HepG2 (cell line): ENCODE measurements at places on chromosomes 2 and 18. TPM values are rescaled to one million over a fixed set of nuclear protein-coding genes. Genes with fewer than 3 reads are reported as not detected.

RAB6C gene
- total RNA-seq, result not detected in 2 replicates

GRCh38 chr2:137387044-137387443 lies 577.2 kb upstream of the HNMT start:
- DNase-seq, result no peak

DNA sequence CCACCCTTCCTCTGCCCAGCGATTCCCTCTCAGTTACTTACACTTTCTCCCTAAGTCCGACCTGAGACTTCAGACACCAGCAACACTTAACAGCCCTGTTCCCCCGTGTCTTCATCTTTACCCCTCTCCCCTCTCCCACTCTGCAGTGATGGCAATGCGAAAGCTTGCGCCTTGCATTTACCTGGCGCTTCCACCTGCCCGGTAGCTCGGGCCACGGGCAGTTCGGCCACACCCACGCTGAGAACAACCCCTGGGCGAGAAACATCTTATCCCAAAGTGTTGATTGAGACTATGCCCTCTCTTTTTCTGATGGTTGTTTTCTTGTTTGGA lies 558 bp downstream of the DNAJC10 start:
- peak; percentile 11 for DNase-seq

HOXD4 gene
- total RNA-seq, result 0.31 TPM in 1 of 2 replicates, not detected in the other

AKAIN1 gene
- total RNA-seq, result not detected in 2 replicates

IRS1 gene
- total RNA-seq, result 7.9 and 8.7 TPM in 2 replicates

GMCL1 gene
- 18.7 and 24.0 TPM in 2 replicates for total RNA-seq

FNDC4 gene
- total RNA-seq, result 7.4 and 9.0 TPM in 2 replicates

FAM161A gene
- 3.4 and 5.0 TPM in 2 replicates for total RNA-seq

GRCh38 chr2:127065299-127065939 lies 41.5 kb downstream of the BIN1 start:
- no peak for DNase-seq

DNA sequence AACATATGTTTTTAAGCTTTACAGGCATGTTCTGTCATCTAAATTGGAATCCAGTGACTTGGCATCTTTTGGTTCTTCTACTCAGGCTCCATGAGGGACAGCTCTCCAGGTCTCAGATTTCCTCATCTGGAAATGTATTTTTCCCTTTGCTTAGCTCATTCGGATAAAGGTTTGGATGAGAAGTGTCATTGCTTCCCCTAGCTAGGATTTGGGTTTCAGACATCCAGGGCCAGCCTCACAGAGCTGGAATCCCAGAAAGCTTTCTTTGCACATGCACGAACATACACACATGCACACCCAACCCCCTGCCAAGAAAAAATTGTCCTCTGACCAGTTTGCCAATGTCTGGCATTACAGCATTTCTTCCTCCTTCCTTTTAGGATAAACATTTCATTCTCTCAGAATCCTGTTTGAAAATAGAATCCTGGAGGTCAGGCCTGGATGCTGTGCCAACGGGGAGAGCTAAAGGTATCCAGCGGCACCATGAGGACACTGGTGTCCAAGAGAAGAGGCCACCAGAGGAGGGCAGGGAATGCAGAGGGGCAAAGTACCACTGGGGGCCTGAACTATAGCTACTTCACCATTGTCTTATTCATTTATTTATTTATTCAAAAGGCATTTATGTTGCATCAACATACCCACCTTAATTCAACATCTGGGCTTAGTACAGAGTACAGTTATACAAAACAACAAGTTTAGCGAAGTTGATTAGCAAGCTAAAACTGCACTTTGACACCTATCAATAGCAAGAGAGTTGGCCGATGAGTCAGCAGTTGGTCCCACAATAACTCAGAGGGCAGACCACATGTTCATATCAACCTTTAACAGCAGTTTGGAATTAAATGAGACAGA lies 97.9 kb upstream of the ATL2 start:
- peak; percentile 48 for DNase-seq

CRYGC gene
- 0.27 TPM in 1 of 2 replicates, not detected in the other for total RNA-seq

- peak; percentile 37 for DNase-seq
Observed at GRCh38 chr18:31101183-31102024, 817 bp downstream of the DSC2 start.

DLX2 gene
- 0.15 TPM in 1 of 2 replicates, not detected in the other for total RNA-seq

SPP2 gene
- total RNA-seq, result not detected in 2 replicates

- DNase-seq, result peak; percentile 76
Observed at GRCh38 chr2:238403632-238404405, 22.9 kb upstream of the ASB1 start.

GRCh38 chr2:168356477-168356835 lies 99.6 kb upstream of the CERS6 start:
- DNase-seq, result no peak

- no peak for DNase-seq
Observed at GRCh38 chr2:86233436-86233835, 34.2 kb downstream of the MRPL35 start.

- no peak for DNase-seq
Observed at GRCh38 chr18:69882965-69883668, 64.6 kb downstream of the CD226 start.

DNA sequence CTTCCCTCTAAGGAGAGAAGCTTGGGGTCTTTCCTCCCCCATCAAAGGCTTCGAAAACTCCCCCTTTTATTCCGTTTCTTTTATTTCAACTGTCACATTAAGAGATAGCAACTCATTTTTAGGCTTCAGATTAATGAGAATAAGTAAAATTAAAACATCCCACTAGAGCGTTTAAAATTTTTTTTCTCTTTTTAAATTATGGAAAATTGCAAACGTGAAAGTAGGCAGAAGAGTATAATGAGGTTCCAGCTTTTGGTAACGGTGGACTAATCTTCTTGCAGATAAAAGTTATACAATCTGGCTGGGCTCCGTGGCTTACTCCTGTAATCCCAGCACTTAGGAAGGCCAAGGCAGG lies 21.9 kb upstream of the RMP24 start:
- DNase-seq, result no peak

GRCh38 chr2:239224199-239224570 lies 176.6 kb downstream of the HDAC4 start:
- DNase-seq, result no peak

- DNase-seq, result no peak
Observed at GRCh38 chr2:135373702-135374101, 157.3 kb downstream of the ZRANB3 start.

DNA sequence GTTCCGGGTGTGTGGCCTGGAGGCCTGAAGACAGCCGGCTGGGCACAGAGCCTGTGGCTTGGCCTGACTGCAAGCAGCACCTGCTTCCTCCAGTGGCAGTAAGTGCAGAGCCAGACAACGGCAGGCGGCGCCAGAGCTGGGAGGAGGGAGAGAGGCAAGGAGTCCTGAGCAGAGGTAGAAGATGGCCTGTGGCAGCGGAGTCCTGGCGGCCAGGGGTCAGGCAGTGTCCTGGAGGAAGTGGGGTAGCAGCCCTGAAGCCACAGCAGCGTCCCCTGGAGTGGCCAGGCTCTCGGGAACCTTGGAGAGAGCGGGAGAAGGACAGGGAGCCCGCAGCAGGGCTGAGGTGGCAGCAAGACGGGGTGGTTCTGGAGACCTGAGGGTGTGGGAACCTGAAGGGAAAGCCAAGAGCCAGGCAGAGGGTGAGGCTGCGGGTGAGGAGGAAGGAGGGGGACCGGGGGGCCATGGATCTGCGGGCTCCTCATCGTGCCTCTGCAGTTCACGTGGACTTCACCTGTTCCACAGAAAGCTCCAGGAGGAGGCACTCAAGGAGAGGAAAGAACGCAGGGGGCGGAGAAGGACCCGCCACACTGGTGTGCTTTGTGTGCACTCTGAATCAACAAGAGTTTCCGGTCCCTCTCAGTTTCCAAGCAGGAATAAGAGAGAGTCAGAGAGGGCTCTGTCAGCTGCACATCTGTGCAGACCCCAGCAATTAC lies 85.9 kb downstream of the USP40 start:
- DNase-seq, result peak; percentile 18

- DNase-seq, result no peak
Observed at GRCh38 chr2:195057001-195057400, 600.0 kb upstream of the SLC39A10 start.

DNA sequence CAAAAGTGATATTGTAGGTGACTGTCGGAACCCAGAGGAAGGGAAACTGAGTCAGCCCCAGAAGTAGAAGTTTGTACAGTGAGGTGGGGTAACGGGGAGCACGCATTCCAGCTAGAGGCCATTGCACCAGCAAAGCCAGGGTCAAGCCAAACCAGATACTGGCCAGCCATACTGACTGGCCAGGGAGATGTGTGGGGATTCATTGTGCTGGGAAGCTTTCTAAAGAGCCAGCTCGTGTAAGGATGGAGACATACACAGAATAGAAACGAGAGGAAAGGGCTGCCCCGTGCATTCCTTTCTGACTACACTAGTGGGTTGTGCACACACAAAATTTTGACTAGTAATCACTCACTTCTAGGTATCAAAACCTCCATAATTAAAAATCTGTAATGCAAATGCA lies 175.3 kb upstream of the PID1 start:
- DNase-seq, result no peak

KRTCAP3 gene
- 2.1 TPM in 1 of 2 replicates, not detected in the other for total RNA-seq

DNA sequence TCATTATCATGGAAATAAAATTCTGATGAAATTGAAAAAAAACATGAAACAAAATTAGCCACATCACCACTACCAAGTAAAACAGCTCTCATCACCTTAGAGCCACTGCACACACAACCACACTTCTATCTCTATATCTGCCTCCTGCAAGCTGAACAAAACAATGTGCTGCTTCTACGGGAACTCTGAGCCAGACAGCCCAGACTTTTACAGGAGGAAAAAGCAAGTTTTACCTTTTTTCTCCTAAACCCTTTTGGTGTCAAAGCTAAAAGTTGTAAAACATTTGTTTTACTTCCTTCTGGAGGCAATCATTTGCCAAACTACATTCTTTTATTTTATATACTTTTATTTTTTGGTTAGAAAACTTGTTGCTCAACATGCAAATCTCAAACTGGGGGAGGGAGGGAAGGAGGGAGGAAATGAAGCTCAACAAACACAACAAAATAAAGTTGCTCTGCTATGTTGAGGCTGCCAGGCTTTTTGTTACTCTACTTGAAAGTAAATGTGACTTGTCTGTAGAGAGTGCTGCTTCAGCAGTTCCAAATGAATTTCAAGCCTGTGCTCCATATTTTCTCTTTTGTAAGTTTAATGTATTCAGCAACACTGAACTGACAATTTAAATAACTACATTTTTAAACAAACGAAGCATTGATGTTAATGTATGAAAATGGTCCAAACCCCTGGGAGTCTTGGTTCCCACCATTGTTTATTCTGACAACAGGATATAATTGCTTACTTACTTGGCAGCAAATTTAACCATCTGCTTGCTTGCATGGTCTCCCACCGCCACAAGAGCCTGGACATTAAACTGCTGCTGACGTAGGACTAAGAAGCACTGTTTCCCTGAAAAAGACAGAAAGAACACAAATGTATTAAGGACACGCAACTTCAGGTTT lies 24.5 kb downstream of the DARS1 start:
- no peak for DNase-seq

- no peak for DNase-seq
Observed at GRCh38 chr2:174217869-174218268, 30.5 kb downstream of the OLA1 start.

IGFBP2 gene
- total RNA-seq, result 0.45 and 2.0 TPM in 2 replicates

GRCh38 chr2:52695731-52696130 lies 1071.9 kb upstream of the CHAC2 start:
- DNase-seq, result no peak

DNA sequence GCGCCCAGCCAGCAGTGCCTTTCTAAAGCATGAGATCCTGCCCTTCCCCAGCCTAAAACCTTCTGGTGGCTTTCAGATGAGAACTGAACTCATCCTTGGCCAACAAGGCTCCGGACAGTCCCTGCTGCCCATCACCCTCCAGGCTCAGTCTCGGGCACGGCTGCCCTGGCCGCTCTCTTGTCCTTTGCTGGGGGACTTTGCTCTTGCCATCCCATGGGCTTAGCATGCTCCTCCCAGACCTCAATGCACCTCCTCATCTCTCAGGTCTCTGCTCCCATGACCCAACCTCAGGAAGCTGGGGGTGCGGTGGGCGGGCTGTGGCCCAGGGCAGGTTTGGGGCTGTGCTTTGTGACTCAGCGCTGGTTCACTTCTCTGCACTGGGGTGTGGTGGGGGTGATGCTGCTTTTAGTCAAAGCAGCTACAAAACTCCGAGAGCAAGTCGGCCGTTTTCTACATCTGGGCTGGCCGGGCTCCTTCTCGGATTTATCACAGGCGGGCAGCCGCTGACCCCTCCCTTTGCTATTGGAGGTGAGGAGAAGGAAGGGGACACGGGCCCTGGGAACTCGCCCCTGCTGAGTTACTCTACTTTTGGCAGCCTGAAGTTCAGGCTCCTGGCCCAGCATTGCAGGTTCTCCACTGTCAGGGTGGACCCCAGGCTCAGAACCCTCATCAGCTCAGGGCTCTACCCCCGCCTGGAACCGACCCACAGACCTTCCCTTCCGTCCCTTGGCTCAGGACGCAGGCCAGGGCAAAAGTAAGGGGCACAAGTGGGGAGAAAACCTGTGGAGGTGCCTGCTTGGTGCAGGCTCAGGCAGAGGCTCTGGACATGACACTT lies 90.6 kb upstream of the TAF1B start:
- peak; percentile 23 for DNase-seq

SEMA4F gene
- total RNA-seq, result 4.0 and 7.1 TPM in 2 replicates

DNA sequence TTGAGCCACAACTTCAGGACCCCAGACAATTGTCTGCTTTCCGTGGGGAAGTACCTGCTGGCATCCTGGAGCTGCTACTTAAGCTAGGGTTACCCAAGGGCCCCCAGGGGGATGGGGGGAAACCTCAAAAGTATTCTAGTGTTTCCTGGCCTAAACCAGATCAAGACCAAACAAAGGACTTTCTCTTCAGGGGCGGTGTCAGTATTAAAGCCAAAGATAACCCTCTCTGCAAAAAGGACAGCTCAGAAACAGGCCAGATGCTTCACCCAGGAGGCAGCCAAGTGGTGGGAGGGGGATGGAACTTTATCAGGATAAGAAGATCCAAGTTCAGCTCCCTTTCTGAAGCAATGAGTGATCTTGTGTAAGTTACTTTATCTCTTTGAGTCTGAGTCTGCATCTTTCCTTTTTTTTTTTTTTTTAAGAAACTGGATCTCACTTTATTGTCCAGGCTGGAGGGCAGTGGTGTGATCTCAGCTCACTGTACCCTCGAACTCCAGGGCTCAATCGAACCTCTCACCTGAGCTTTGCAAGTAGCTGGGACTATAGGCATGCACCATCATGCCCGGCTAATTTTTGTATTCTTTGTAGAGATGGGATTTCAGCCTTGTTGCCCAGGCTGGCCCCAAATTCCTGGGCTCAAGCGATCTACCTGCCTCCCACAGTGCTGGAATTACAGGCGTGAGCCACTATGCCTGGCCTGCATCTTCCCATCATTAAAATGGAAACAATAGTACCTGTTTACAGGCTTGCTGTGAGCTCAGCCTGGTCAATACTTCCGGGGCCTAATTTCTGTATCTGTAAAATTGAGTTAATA lies 151.8 kb upstream of the PTPRM start:
- DNase-seq, result no peak

- DNase-seq, result peak; percentile 77
Observed at GRCh38 chr2:10285556-10286198, 17.0 kb upstream of the HPCAL1 start.

DNA sequence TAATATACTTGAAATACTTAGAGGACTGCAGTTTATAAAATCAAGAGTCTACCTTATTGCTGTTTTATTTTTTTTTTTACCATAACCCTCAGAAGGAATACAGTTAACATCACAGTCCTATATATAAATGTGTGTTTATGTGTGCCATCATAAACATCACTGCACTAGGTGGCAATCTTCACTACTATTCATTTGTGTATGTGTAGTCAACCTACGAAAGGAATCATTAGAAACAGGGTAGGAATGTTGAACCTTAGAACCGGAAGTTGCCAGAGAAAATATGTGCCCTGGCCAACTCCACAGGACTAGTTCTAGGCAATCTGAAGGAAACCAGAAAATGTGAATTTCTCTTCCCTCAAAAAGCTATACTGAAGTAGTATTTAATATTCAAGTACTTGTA lies 3.4 kb downstream of the GEN1 start:
- DNase-seq, result peak; percentile 89

GRCh38 chr2:231017231-231017598 lies 20.1 kb upstream of the C2orf72 start:
- no peak for DNase-seq

CACNB4 gene
- total RNA-seq, result 9.5 and 14.3 TPM in 2 replicates
